ENCODE measurements at places on chromosomes 2 and 18.

DNA sequence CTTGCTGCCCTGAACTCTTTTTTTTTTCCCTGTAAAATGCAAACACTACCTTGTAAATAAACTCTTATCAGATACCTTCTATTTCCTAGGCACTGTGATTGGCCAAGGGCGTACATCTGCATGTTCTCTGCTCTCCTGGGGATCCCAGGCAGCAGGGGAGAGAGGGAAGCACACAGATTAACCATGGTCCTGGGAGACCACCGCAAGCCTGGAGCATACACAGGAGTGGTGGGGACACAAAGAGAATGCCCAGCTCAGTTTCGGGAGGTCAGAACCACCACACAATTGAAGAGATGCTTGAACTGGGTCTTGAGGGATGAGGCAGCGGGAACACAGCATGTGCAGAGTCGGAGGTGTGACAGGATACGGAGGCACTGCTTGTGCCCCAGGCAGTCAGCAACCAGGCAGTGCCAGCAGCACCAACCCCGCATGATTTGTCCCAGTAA, 2.1 kb downstream of the GREB1 start:
- no peak for DNase-seq

DNA sequence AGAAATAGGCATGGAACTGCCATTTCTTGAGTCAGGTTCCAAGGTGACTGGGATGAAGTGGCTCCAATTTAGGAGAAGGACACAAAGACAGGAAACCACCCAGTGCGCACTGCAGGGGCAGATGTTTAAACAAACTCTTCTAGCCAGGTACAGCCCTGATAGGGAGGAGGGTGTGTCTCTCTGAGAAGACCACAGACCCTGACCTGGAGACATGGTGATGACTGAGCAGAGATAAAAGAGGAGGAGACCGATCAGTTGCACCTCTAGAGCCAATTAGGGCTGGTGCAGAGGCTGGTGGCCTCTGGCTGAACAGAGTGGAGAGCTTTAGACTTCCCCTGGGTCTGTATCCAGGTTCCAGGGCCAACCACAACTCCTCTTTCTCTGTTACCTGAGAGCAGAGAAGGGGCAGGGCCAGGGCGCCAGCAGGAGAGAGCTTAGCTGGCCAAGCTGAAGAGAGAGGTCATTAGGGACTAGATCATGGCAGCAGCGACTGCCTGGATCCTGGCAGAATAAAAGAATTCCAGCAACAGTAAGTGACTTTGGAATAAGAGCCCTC, 5.4 kb upstream of the SPOPL start:
- DNase-seq = no peak

- DNase-seq = no peak
Measured at GRCh38 chr18:45805551-45805950, 19.9 kb upstream of the SIGLEC15 start.

- DNase-seq = no peak
Measured at GRCh38 chr2:15407666-15408065, 153.5 kb downstream of the NBAS start.

DNA sequence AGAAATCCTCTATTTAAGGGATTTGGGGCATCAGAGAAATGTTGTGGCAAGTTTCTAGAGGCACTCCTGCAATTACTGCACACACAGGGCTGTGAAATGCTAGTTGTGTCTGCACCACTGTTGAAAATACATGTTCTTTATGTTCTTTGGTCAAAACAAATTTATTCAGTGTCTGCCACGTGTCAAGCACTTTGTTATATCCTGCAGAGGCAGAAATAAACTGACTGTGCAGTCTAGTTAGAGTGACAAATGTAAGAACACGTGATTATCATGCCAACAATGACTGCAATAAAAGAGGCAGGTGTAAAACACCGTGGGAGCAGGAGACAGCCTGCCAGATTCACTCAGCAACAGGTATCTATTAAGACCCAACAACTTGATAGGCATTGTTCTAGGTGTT, 423.3 kb downstream of the LRP1B start:
- DNase-seq = no peak

- DNase-seq = no peak
Measured at GRCh38 chr2:191500884-191501560, 176.9 kb upstream of the NABP1 start.

DNA sequence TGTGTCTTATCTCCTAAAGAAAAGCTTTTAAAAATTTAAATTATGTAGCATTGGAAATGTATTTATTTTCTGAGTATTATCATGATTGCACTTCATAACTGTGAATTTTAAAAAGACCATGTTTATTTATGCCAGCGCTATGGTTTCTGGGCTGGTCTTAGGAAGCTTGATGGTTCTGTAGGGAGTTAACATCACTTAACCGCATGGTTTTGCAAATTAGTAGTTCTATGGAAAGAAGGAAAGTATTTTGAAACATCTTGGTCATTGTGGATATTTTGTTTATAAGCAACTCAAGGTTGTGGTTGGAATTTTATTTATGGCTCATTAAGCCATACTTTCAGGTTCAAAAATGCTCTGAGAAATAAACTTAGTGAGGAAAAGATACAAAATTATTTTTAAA, 549.4 kb downstream of the STK39 start:
- no peak for DNase-seq

DNA sequence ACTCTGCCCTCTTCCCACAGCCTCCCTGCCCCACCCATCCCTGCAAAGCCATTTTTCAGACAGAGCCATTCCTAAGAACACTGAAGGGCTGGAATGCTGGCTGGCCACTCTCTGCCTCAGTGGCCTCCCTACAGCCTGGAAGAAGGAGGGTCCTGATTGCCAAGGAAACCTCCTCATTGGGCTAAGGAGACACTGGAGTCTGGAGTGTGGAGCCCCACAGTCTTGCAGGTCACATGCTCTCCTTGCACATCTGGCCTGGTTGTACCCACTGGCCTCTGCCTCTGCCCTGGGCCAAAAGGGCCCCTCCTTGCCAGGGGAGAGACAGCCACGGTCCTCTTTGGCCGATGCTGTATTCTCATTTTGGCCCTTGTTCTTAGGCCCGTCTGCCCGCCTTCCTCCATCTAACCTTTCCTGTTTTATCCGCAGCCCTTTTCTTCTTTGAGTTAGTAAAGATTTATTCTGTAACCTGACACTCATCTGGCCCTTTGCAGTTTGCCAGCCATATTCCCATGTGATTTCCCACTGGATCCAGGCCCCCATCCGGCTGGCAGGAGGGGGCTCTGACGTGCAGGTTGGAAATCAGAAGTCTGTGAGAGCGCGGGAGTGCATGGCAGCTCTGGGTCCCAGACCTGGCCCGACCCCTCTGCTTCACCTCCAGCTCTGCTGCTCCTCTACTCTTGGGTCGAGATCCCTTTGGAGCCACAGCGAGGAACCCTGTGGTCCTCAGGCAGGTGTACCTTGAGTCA, 11.0 kb upstream of the CATIP start:
- no peak for DNase-seq

- DNase-seq = no peak
Measured at GRCh38 chr2:197513915-197514314, 2.0 kb upstream of the MOB4 start.

DNA sequence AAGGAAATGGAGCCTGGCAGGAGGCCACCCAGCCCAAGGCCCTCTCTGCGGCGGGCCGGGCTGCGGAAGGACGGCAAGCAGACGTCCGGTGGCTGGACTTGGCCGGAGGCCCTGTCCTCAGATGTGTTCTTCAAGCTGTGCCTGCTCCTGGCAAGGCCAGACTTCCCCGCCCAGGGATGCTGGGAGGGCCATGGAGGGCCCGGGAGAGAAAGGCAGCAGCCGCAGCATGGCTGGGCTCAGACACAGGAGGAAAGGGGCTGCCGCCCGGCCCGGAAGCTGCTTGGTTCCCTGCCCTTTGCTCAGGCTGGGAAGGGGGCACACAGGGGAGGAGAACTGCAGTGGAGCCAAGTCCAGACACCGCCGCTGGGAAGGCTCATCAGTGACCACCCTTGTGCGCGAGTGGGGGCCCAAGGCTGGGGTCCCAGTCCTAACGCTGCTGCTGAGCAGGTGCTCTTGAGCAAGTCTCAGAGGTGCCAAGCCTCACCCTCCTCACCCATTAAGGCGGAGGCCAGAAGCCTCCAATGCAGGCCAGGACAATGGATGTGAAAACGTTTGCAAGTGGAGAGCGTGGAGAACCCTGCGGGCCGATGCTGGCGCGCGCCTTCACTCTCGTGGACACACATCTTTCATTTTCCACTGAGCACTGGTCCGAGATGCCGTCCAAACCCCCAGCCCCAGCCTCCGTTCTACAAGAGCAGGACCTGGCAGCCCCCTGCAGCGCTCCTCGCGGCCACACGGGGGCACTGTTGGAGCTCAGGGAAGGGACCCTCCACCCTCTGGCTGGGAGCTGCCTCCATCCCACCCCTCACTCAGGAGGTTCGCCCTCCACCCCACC, 7.9 kb downstream of the CROCC2 start:
- DNase-seq = no peak

GRCh38 chr18:48913201-48913600, 37.6 kb downstream of the SMAD7 start:
- no peak for DNase-seq

DNA sequence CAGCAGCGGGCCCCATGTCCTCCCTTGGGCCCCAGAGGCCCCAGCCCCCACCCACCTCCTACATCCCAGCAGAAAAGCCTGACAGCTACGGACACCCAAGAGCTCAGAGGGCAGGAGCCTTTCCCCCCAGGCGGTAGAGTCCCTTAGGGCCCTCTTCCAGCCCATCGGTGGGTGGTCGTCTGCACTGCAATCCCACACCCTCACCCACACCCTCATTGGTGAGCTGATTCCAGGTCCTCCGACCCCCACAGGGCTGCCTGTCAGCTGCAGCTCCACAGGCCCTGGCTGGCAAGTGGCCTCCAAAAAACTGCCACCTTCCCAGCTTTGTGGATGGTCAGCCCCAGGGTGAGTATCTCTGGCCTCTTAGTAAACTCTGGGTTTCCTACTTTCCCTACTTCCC, 10.5 kb downstream of the TCF23 start:
- no peak for DNase-seq

GRCh38 chr2:175446201-175446600, 264.7 kb upstream of the ATP5MC3 start:
- DNase-seq = no peak

- no peak for DNase-seq
Measured at GRCh38 chr2:68089961-68090360, 27.2 kb upstream of the C1D start.

- DNase-seq = no peak
Measured at GRCh38 chr2:34789169-34789568, 1190.1 kb upstream of the FAM98A start.

- no peak for DNase-seq
Measured at GRCh38 chr2:20689428-20690264, 22.7 kb downstream of the GDF7 start.

- no peak for DNase-seq
Measured at GRCh38 chr2:194100201-194100600, 1556.8 kb upstream of the SLC39A10 start.

DNA sequence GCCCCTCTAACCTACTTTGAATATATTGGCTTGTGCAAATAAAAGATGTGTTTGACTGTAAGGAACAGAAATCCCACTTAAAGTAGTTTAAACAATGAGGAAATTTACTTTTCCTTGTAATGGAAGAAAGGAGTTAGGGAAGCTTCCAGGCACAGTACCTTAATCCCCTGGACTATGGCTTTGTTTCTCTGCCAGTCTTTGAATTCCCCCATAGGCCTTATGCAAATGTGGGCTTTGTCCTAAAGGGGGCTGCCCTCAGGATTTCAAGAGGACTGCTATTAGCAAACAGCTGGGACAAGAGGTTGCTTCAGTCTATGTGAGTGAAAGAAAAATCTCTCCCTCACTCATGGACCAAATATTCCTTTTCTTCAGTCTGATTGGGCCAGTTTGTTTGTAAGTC, 255.1 kb upstream of the THSD7B start:
- no peak for DNase-seq

All from RCC 7860 (cell line).